Stimulated activated CD4-positive, alpha-beta T cell treated with anti-CD3 and anti-CD28 coated beads, Interleukin-4, amount 100 ng/mL, for 4 hours (primary cell): ENCODE measurements at places on chromosomes 7 and 10.

- no peak for DNase-seq
Observed at GRCh38 chr10:13121500-13121854, 21.5 kb downstream of the OPTN start.

- no peak for DNase-seq
Observed at GRCh38 chr10:13441476-13441875, 87.3 kb downstream of the BEND7 start.

DNA sequence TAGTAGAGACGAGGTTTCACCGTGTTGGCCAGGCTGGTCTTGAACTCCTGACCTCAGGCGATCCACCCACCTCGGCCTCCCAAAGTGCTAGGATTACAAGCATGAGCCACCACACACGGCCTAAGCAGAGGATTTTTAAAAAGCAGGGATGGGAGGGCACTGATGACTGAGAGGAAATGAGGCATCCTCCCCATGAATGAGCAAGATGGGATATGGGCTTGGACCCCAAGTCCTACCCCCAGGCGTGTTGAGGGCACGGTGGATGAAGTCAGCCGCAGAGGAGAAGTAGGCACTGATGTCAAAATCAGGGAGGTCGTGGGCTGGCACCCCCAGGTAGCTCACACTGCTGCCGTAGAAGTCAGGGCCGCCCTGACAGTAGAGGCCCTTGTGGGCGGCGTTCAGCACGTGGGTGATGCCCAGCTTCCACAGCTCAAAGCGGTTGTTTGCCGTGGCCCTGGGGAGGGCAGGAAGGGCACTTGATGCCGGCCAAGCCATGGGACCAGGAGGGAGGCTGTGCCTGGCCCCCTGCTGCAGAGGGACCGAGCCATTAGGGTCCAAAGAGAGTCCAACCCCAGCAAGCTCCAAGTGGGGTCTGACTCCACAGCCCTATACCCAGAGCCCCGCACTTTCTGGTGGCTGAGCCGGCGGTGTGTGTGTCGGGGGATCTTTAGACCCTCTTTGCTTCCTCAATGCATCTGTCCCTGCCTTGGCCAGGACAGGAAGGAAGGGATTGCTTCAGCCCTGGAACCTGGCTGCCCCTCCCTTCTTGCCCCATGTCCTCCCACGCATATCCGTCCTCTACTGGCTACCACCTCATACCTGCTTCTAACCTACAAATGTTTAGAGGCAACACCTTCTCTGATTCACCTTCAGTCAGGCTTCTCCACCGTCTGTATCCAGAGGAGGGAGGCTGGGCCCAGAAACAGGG is 3.4 kb upstream of the SAMD8 start:
- DNase-seq: no peak

DNA sequence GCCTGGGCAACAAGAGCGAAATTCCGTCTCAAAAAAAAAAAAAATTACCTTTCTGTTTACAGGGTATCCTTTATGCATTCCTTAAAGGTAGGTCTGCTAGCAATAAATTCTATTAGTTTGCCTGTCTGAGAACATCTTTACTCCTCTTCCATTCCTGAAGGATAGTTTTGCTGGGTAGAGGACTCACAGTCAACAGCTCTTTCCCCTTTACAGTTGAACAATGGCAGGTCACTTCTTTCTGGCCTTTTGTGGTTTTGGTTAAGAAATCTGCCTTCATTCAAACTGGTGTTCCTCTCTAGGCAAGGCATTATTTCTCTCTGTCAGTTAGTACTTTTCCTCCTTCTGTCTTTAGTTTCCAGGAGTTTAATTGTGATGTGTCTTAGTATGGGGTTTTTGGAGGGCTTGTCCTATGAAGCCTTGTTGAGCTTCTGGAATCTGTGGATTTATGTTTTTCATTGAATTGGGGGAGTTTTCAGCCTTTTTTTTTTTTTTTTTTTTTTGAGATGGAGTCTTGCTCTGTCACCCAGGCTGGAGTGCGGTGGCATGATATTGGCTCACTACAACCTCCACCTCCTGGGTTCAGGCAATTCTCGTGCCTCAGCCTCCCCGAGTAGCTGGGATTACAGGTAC is 4.8 kb upstream of the DNAAF5 start:
- DNase-seq: no peak

DNA sequence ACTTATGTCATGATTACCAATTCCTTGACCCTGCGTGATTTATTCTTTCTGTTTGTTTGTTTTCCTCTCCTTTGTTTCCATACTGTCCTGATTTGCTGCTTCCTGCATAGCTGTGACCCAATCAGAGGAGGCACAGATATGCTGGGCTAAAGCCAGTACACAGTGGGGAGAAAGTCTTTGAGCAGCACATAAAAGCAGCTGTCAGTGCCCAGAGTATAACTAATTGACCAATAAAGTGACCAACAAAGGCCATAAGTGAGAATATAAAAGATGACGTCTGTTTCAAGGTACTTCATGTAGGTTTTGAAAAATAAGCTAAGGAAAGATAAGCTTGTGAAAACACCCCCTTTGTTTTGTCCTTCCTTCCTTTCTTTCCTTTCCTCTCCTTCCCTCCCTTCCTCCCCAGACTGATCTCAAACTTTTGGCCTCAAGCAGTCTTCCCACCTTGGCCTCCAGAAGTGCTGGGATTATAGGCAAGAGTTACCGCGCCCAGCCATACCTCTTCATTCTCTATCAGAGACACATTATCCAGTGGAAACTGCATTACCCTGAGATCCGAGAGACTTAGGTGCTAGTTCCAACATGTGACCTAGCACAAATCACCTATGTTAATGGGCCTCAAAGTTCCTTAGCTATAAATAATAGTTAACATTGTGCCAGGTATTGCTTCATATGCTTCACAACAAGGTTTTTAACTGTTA is 17.0 kb downstream of the BCAP29 start:
- no peak for DNase-seq

- no peak for DNase-seq
Observed at GRCh38 chr7:116161728-116162127, 48.6 kb upstream of the TES start.

- no peak for DNase-seq
Observed at GRCh38 chr7:158373476-158374133, 214.0 kb downstream of the PTPRN2 start.

GRCh38 chr10:3827768-3828403 is 42.9 kb upstream of the KLF6 start:
- DNase-seq: no peak

DNA sequence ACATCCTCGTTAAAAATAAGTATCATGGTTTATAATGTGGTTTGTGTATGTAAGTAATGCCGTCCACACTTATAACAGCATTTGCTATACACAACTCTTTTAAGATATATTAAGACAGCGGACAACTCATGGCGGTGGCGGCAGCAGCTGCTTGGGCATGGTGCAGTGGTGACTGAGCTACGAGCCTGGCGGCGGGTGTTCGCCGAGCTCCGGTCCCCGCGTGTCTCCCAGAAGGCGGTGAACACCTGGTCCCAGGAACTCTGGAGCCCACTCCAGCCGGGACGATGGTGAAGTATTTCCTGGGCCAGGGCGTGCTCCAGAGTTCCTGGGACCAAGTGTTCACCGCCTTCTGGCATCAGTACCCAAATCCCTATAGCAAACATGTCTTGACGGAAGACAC is 38.8 kb downstream of the JMJD1C start:
- DNase-seq: no peak

- no peak for DNase-seq
Observed at GRCh38 chr10:128855618-128856428, 611.2 kb upstream of the MGMT start.

GRCh38 chr10:18918532-18918931 is 130.1 kb upstream of the MALRD1 start:
- no peak for DNase-seq

- DNase-seq: peak; percentile 32
Observed at GRCh38 chr7:151244196-151244840, 4.2 kb downstream of the SMARCD3 start.

DNA sequence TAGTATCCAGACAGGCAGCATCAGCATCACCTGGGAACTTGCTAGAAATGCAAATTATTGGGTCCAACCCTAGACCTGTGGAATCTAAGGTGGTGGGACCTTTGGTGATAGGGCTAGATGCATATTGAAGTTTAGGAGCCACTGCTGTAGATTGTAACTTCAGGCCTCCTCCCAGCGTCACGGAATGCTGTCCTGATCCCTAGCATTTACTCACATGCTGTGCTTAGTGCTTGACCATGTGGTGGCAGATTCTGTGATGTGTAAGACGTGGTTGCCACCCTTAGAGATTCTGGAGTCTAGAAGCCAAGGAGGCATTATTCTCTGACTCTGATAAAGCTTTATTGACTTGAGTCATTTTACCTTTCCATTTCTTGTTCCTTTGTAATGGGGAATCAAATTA is 13.5 kb downstream of the AHR start:
- no peak for DNase-seq

- DNase-seq: no peak
Observed at GRCh38 chr10:59073456-59074053, 102.9 kb upstream of the PHYHIPL start.

DNA sequence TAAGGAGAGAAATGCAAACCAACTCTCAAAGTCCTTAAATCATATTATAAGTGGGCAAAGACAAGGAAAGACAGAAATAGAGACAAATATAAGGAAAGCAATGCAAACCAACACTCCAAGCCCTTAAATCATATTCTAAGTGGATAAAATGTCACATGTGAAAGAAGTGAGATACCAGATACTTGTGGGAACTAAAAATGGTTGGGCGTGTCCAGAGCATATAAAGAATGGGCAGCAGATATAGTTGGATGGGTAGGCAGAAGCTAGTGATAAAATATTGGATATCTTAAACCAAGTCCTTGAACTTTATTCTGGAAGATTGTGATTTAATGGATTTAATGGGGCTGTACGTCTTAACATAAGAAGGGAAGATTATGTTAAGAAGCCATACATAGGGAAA is 1065.2 kb upstream of the C7orf33 start:
- no peak for DNase-seq

DNA sequence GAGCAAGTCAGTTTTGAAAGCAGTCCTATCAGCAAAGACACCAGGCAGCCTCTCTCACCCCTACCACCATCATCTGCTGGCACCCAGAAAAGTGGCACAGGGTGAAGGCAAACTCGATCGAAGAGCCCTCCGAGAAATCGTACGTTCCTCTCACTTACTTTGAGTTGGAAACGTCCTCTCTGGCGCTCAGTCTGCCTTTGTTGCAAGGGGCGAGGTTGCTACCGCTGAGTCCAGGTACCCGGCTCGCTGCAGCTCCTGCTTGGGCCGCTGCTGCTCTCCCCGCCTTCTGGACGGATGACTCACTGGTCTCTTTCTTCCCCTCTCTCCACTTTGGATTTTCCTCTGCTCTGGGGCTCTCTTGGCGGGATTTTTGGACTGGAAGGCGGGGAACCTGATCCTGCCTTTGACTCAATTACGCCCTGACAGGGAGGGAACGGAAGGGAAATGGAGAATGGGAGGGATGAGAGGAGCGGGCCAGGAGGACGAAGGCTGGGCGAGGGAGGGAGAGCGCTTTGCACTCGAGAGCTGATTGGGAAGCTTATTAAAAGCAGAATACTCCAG is at the start of gene PTN:
PTN (minus strand) TSS at position 453 of the 561 bp plus-strand sequence. CDS start 88,760 bp downstream, outside the sequence.
- no peak for DNase-seq

GRCh38 chr10:124906551-124907001 is 35.3 kb upstream of the ZRANB1 start:
- DNase-seq: no peak

DNA sequence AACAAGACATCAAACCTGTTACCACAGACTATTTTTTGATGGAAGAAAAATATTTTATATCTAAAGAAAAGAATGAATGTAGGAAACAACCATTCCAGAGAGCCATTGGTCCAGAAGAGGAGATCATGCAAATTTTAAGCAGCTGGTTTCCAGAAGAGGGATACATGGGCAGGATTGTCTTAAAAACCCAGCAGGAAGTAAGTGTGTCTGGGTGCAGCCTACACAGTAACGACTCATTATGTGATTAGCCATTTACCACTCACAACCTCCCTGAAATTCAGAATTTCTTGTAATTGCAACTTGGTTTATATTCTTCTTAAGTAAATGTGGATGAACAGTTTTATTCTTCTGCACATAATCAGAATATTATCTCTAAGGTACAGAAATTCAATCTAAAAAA is 46.2 kb downstream of the NOC3L start:
- DNase-seq: no peak

- DNase-seq: no peak
Observed at GRCh38 chr7:94104301-94104700, 100.1 kb upstream of the BET1 start.

DNA sequence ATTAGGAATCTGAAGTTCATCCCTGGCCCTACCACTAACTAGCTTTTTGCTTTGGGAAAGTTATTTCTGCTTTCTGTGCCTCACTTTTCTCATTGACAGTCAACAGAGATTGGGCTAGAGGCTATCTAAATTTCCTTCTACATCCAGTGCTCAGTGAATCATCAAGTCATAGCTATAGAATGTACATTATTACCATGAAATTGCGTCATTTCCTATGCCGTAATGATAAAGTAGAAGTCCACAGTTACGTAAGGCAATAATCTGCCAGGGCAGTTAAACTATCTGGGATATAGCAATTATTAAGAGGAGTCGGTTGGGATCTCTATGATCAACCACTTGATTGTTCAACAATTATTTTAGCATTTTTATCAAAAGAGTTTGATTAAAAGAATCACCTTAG is 64.4 kb downstream of the ITGB8 start:
- DNase-seq: no peak

GRCh38 chr10:90777621-90778020 is 80.2 kb downstream of the HTR7 start:
- no peak for DNase-seq

DNA sequence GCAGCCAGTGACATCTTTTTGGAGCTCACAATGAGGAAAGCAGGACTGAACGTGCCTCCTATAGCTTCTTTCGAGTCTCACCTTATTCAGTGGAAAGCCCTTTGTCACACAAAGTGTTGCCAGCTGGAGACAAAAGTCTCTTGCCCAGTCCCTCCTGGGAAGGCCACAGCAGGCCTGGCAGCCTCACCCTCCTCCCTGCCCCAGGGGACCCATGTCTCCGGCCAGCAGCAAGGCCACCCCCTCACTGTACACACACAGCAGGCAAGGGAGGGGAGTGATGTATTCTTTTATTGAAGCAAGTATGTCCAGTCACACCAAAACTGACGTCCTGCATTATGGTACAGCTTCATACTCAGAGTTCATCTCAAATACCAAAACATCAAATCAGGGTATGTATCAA is 56.0 kb downstream of the CSGALNACT2 start:
- no peak for DNase-seq

DNA sequence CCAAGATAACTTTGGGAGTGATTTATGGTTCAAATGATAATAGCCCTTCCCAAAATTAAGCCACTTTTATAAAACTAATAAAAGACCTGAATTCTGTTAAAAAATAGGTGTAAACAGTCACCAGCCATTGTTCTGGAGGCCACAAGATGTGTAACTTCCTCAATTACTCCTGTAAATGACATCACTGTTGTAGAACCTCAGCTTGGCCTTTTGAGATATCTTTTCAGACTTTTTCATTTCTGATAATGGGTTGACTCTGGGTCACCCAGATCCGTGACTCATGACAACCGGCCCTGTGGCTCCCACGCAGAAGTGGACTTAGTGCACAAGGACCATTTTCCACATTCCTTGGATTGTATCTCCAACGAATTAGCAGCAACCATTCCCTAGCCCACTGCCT is 106.6 kb downstream of the DKK1 start:
- DNase-seq: no peak

GRCh38 chr7:103867874-103868273 is 121.6 kb downstream of the RELN start:
- DNase-seq: no peak

GRCh38 chr7:51261950-51262795 is 54.4 kb downstream of the COBL start:
- no peak for DNase-seq
